ENCODE measurements at places on chromosomes 2 and 18.
A peak's percentile ranks its signal among the peaks of the same experiment; 100 is the strongest.

- no peak for DNase-seq
Measured at GRCh38 chr2:65357095-65357958, 75.1 kb downstream of the SPRED2 start.

DNA sequence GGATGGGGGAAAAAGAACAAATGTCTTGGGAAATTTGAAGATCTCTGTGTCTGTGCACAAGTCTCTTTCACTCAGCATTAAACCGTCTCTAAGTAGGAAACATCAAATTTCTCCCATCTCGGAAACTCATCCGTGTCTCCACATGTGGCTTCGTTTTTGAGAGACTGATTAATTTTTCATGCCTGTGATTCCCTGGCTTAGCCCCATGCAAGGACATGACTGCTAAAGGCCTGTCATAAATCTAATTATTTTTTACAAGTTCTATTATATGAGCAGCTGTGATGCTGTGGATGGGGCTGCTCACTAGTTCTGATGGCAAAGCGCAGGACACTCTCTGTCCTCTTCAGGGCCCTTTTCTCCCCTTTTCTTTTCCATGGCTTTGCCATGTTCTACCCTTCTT, 129.1 kb downstream of the RGPD3 start:
- no peak for DNase-seq

- DNase-seq, result no peak
Measured at GRCh38 chr2:58215429-58215828, 25.7 kb downstream of the FANCL start.

DNA sequence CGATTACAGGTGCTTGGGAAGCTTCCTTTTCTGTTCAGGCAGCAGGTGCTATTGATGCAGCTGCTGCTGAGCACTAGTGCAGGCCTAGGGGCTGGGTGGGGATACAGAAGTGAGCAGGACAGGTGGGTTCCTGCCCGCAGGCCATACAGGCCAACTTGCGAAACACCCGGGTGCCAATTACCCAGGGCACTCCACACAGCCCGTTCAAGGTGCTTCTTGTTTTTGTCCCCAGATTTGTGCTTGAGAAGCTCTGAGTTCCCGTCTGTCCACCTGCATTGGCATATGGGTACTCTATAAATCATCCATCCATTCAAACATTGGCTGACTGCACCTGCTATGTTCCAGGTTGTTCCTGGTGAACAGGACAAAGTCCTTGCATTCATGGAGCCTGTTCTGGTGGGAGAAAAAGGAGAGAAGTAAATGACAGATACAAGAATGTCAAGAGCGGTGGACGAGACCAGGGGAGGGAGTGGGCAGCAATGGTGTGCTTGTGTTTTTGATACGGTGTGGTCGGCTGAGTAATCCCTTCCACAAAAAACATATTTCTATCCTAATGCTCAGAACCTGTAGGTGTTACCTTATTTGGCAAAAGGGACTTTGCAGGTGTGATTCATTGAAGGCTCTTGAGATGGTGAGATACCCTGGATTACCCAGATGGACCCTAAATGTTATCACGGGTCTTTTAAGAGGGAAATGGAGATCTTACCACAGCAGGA, 31.4 kb downstream of the SH3BP4 start:
- no peak for DNase-seq

- DNase-seq, result no peak
Measured at GRCh38 chr2:89784960-89785359, 1093.5 kb downstream of the RPIA start.

DNA sequence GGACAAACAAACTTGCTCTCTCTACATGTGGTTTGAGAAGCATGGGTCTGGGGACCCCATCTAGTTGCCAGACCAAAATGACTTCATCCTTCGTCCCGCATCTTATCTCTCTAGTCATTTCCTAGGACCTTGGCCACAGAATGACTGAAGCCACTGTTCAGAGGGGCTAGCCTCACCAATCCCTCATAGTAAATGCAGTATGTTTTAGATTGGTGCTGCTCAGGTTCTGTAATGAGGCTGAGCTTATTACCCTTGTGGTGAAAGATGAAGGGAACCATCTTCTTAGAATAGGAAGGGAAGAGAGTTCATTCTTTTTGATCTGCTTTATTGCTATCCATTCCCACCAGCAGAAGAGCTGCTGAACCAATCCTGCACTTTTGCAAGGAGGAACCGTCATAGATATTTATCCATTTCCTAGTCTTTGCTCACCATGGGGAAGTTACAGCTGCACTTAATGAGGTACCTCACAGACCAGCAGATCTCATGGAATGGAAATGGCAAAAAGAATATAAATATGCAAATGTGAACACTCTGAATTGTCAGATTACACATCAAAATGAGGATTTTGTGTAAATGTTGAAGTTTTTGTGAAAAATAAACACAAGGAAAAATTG, 436.7 kb downstream of the LPIN1 start:
- peak; percentile 58 for DNase-seq

- no peak for DNase-seq
Measured at GRCh38 chr2:210072493-210072892, 70.1 kb downstream of the RPE start.

DNA sequence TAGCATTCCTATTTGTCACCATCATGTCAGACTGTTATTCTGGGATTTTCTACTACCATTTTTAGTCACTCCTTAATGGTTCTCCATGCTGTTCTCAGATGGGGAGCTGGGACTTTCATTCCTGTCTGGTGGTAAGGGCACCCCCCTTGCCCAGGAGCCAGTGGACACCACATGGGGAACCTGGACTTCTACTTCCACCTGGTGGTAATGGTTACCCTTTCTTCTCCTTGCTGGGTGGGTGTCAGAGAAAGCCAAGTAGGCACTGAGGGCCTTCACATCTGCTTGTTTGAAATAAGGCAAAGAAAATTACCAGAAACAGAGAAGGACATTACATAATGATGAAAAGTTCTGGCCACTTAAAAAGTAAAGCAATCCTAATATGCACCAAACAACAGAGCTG, 239.8 kb downstream of the FHOD3 start:
- DNase-seq, result no peak

Measured in inflammatory macrophage (primary cell).